NCI-H187 treated with DMSO at 0.1 percent for 48 hours (cell line): ENCODE measurements at places on chromosomes 12 and 14.

GRCh38 chr12:112937741-112938719, at the start of gene OAS3:
Gene OAS3 (plus strand): TSS chr12:112938474. CDS start chr12:112938531, 57 bp downstream.
- DNase-seq, result no peak

- no peak for DNase-seq
These were observed 366.3 kb upstream of the GARIN6 start for GRCh38 chr12:99281277-99281676.

DNA sequence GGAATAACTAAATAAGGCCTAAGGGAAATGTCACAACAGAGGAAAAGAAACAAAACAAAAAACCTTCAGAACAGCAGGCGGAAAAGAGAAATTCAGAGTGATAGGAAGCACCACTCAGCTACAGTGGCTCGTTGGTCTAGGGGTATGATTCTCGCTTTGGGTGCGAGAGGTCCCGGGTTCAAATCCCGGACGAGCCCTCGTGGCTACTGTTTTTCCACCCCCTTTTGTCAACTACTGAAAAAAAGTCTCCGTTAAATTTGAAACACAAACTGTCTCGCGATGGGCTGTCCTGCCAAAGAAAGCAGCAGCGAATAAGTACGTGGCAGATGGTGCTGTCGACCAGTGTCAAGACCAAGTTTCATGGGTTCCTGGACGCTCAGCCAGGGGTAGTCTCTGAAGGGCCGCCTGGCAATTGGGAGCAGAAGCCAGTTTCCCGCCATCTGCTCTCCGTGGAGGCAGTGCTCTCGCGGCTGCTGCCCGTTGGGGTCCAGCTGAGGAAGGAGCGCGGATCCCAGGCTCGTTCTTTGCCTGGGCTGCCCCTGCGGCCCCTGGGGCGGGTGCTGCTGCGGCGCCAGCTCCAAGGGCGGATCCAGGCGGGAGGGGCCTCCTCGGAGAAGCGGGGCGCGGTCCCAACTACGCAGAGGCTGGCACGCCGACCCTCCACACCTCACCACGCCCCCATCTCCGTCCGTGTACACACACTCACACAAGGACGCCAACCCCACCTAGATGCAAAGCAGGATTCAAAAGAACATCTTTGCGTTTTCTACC, at the start of gene RNASE4:
RNASE4 (plus strand) TSS at position 670 of the 771 bp plus-strand sequence. CDS start 14,812 bp downstream, outside the sequence.
- no peak for DNase-seq

- no peak for DNase-seq
These were observed 14.2 kb downstream of the IQSEC3 start for GRCh38 chr12:80681-81190.

- no peak for DNase-seq
These were observed 19.7 kb upstream of the INF2 start for GRCh38 chr14:104669697-104670096.

DNA sequence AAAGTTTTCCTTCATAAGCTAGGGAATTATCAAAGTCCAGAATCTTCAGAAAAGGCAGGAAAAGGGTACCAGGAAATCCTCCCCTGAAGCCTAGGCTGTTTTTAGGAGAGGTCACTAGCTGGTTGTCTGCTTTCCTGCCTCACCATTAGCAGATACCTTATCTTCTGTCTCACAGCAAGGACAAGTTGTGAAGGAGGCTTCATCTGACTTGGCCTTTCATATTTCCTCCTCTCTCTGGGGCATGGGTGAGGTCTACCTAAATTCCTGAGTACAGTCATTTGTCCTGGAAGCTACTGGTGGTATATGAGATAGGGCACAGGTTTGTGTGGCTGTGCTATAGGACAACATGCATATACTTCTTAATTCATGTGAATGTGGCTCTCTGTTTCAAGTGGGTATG, 2.3 kb downstream of the FOXJ2 start:
- no peak for DNase-seq

DNA sequence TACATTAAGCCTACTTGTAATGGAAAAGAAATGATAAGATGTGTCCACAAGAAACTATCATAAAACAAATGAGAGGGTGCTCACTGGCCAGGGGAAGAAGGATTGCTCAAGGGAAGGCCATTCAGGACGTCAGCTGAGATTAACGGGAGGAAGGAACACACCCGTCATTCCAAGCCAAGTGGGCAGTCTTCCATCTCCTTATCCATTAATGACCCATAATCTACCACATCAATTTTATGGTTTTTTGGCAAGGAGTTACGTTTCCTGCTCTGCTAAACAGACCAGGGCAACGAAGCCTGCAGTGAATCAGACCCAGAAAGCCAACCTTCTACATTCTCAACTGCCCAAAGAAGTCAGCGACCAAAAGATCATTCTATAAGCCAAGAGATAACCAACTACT, 25.1 kb downstream of the PRKAB1 start:
- DNase-seq, result no peak
